ENCODE measurements at places on chromosomes 3 and 15.

DNA sequence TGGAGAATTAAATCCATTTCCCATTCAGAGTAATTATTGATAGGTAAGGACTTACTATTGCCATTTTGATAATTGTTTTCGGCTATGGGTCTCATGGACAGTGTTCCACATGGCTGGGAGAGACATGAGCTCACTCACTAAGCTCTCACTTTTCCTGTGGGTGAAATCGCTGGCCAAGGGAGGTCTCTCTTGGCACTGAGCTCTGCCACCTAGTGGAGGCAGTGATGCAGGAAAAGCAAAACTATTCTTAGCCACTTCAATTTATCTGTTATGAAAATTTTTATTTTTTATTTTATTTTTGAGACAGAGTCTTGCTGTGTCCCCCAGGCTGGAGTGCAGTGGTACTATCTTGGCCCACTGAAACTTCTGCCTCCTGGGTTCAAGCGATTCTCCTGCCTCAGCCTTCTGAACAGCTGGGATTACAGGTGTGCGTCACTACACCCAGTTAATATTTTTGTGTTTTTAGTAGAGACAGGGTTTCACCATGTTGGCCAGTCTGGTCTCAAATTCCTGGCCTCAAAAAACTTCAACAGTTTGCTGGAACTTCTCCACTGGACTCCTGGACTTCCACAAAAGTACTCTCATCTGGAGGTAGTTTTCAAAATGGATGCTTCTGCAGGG, 4.7 kb upstream of the RNF13 start:
- DNase-seq, result peak; percentile 58

GRCh38 chr3:41323467-41324155, 124.3 kb downstream of the CTNNB1 start:
- DNase-seq, result no peak

DNA sequence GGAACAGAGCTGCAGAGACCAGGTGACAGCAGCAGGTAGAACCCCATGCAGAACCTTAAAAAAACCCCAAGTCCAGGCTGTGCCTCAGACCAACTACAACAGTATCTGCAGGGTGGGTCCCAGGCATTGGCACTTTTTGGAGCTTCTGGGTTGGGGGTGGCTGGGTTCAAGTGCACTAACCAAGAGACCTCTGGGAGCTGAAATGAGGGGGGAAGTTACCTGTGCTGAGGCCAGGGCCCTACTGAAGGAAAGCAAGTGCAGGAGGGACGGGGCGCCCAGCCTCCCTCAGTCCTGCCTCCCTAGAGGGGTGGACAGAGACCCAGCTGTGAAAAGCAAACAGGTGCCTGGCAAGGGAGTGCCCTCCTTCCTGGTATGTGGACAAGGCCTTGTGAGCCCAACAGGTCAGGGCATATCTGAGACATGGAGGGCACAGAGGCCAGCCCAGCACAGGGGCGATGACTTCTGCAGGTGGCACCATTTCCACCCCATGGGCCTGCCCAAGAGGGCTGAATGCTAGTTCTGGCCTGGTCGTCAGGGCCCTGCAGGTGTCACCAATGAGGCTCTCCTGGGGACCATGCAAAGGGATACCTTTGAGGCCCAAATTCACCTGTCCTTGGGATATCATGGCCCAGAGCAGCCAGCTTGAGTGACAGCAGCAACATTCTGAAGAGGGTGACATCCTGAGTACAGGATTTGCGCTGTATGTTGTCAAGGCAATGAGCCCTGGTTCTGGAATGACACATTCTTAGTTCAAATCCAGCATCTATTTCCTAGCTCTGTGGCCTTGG, 18.7 kb downstream of the CTSH start:
- no peak for DNase-seq

DNA sequence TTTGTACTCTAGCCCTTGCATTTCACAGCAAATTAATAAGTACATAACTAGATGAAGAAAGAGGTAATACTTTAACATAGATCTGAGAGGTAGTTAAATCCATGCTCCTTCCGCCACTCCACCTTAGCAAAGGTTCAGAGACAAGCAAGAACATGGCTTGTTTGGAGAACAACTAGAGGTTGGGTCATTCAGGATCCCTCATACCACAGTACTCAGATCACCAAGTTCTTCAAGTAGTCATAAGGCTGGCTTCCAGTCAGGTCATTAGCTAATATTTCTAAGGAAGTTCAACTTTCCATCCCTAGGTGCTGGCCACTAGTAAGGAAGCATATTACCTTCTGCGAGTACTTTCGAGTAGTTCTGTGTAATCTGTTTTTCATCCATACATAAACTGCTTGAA, 44.1 kb downstream of the CD200R1 start:
- no peak for DNase-seq

- no peak for DNase-seq
Measured at GRCh38 chr15:41946970-41947369, 25.4 kb downstream of the EHD4 start.

GRCh38 chr3:127371334-127371733, 83.5 kb upstream of the PRR20G start:
- DNase-seq, result no peak

All from nephron progenitor cell (in vitro differentiated cells).